ENCODE measurements at places on chromosomes 1 and 21.

DNA sequence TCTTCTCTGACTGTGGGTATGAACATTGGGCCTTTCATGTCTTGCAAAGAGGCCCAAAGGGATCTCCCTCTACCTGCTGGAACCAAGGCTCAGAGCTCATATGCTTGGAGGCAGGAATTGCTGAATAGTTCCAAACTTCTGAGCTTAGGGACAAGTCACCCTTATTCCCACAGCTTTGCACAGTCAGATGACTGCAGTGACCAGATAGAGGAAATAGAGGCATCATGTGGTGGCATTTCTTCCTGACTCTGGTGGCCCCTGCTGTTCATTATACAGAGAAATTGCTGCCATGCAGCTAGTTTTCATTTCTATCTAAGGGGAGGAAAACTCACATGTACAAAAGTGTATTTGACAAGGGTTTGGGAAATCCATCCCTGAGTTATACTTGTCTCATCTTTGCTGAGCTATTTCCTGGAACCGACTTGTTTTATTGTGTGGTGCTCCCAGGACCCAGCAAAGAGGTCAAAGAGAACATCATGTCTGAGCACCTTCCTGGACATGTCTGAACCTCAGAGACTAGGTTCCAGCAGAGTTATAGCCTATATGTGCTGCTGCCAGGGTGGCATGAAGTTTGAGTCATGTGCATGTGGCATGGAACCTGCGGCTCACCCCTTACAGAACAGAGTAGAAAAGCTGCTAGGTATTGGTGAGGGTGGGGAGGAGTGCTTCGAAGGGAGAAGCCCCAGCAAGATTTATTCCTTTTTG is 131.2 kb downstream of the PIK3R3 start:
- no peak for DNase-seq

DNA sequence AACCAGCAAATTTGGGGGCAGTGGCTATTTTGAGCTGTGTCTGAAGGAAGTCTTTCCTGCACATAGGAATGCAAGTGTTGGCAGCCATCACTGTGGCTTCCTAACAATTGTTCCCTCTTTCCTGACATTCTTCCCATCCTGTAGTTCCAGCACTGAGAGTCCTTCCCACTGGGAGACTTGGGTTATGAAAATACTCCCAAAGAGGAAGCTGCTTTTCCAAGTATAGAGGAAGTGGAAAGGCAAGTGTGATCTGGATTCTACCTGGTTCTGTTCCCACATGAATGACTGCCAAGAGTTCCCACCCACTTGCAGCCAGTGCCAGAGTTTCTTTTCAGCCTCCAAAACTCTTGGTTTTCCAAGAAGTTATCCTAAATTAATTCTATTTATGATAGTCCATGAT is 98.5 kb upstream of the CD53 start:
- DNase-seq: no peak

DNA sequence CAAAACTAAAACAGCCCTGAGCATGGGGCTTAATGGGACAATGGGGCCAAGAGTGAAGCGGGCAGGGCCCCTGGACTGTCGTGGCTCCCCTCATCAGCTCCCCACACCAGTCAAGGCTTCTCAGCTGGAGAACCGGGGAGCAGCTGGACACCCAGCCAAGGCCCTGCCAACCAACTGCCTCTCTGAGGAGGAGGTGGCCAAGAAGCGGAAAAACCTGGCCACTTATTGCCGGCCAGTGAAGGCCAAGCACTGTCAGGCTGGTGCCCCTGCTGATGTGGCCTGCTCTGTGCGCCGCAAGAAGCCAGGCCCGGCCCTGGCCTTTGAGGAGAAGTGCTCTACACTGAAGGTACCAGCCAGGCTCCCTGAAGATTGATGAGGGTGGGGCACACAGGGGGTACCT is 2.5 kb upstream of the CYB561D1 start:
- no peak for DNase-seq

DNA sequence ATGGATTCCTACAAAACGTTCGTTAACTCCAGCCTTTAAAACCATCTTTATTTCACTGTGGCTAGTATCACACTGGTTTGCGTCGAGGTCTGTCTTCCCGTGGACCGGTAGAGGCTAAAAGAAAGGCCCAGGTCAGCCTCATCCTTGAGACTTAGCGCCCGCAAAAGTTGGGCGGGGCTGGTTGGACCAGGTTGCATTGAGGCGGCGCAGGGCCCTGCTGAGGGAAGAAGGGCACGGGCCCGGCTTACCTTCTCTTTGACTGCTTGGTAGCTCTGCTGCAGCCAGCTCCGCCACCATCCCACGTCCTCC is 455 bp downstream of the BSDC1 start:
- DNase-seq: no peak

DNA sequence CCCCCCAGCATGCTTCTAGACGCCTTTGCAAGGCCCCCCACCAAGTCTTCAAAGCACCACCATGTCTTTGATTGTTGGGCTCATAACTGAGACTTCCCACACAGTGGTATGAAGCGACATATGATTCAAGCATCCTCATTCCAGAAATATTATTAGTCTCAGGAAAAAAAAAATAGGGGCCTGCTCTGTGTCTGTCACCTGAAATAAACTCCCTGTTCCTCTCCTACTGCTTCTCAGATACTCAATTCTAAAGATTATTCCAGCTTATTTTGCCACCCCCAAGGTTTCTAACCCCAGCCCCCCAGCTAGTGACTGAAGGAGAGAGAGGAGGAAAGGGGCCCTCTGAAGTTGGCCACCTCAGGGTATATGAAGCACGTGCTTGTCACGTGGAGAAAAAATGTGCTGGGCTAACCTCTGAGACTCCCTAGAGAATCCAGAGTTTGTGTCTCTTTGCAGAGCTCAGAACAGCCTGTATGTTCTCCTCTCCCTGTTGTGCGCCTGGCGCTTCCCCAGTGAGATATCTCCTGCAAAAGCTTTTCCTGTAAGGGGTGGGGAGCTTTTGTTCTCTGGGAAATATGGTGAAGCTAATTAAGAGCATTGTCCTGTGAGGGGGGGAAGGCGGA is 35.9 kb upstream of the RASAL2 start:
- no peak for DNase-seq

DNA sequence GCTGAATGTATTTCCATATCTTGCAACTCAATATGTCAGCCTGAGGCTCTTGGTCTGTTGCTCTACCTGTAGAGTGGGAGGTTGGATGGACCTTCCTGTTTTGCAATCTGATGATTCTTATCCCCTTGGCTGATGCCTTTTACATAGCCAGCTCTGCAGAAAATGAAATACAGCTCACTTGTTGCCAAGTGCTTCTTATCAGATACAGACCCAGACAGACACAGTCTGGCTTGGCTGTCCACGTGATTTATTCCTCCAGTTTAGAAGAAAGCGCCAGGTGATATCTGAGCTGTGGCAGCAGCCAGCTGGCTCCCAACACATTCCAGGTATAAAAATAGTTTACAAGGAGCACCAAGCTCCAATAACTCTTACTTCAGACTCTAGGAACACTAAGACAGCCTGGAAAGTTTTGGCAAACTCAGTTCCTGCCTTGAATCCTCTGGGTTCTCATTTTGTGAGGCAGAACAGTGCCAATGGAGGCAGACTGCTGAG is 479.2 kb upstream of the USP24 start:
- no peak for DNase-seq

- no peak for DNase-seq
These were observed 31.6 kb downstream of the EEIG2 start for GRCh38 chr1:108591466-108591865.

GRCh38 chr1:204383163-204383904 is 23.6 kb upstream of the PLEKHA6 start:
- DNase-seq: no peak

GRCh38 chr1:7014640-7014930 is 229.3 kb downstream of the CAMTA1 start:
- DNase-seq: no peak

GRCh38 chr1:162087574-162087973 is 18.1 kb downstream of the NOS1AP start:
- DNase-seq: no peak

DNA sequence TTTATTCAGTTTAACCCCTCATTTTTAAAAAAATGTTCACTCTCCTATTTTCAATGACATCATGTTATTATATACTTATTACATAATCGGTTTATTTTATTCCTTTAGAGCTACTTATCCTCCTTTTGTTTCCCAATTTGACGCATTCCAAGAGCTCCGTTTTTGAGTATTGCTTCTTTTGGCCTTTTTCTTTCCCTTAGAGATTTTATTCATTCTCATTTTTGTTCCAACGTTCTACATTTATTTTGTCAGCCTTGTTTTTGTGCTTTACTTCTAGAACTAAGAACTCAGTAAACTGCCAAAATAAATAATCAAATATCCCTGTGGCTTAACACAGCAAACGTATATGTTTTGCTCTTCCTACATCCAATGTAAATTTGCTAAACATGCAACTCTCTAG is 769.1 kb downstream of the NCAM2 start:
- DNase-seq: no peak
